H9 (cell line): ENCODE measurements at places on chromosomes 6 and 20. TPM values are rescaled to one million over a fixed set of nuclear protein-coding genes. Genes with fewer than 3 reads are reported as not detected.
A peak's percentile ranks its signal among the peaks of the same experiment; 100 is the strongest.

DNA sequence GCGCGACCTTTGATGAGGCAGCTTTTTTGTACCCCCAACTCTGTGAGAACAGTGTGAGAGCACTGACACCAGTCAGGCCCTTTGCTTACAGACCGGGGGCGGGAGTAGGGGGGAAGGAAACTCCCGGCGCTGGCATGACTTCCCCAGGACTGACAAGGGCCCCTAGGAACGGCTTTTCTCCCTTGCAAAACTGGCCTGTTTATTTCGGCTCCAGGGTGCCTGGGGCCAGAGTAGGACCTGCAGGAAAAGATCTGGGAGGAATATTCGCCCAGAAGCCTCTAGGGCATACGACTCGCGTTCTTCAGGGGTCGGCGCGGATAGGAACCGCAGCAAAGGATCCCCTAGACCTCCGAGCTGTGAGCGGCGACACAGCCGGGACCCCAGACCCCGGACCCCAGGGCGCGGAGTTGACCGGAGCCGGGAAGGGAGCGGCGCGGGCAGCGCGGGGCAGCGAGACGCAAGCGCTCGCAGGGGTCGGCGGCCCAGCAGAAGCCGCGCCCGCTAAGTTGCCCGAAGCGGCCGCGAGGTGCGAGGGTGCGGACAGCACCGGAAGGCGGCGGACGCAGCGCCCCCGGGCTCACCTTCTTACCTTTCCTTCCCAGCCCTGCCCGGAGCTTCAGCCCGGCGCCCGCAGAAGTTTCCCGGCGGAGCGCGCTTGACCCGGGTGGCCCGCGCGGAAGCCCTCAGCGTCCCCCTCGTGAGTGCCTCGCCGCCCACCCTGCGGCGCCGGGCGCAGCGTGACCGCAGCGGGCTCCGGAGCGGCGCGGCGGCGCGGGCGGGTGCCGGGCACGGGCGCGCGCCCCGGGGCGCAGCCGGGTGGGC lies at the start of gene POPDC3:
POPDC3 (minus strand) TSS at position 771 of the 822 bp plus-strand sequence. CDS start 18,105 bp downstream, outside the sequence.
- DNase-seq: peak; percentile 70

DNA sequence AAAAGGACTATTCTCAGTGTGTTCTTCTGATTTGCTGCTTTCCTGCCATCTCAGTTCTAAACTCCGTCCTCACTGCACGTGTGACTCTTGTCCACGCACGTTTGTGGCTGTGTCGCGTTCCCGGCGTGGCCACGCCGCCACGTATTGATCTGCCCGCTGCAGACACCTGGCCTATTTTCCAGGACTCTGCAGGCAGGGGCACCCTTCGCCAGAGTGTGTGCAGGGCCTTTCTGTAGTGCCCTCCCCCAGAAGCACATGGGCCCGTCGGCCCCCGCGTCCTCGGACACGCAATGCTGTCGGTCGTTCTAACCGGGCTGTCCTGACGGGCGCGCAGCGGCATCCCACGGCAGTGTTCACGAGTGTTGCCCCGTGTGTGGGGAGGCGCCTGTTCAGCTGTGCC lies 87.6 kb downstream of the YTHDF1 start:
- peak; percentile 22 for DNase-seq

- no peak for DNase-seq
Measured at GRCh38 chr20:25055711-25056495, 2.0 kb downstream of the ACSS1 start.

- DNase-seq: no peak
Measured at GRCh38 chr6:45375449-45375848, 2.3 kb downstream of the SUPT3H start.

DNA sequence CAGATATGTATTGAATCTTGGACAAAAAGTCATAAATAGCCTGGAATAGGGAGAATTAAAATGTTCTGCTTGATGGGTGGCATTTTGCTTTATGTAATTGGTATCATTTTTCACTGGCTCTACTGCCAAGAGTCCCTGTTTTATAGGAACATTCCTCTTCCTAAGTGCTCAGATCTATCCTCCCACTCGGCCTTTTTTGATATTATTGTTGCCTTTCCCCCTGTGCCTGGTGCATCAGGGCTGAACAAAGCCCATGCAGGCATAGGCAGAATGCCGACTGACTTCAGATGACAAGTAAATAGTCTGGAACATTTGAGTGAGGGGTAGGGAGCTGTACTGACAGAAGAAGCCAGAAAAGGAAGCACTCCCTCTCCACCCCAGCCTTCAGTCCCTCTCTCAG lies 127.0 kb downstream of the PKHD1 start:
- no peak for DNase-seq

DNA sequence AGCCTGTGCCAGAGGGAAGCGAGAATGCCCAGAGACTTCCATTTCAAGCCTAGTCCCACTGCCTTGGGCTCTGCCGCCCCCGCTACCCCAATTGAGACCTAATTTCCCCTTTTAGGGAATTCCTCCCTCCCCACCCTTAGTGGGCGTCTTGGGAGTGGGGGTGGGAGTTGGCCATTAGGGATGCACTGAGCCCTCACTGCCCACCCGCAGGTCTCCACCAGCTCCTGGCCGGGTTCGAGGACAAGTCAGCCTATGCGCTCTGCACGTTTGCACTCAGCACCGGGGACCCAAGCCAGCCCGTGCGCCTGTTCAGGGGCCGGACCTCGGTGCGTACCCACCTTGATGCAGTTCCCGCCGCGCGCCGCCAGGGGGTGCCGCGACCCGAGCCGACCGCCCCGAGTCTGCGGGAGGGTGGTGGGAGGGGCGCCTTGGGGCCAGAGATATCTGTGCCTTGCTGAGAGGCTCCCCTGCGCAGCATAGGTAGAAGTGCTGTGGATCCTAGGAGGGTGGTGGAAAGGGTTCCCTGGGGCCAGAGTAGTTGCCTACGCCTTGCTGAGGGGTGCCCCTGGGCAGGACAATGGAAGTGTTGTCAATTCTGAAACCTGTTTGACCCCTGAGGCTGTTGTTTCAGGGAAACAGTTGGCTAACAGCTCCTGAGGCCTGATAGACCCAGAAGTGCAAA lies 9.2 kb downstream of the ITPA start:
- DNase-seq: peak; percentile 88

GRCh38 chr6:139058029-139058428 lies 29.5 kb downstream of the ABRACL start:
- no peak for DNase-seq

GRCh38 chr20:17732907-17733521 lies 33.2 kb downstream of the BANF2 start:
- DNase-seq: no peak

DNA sequence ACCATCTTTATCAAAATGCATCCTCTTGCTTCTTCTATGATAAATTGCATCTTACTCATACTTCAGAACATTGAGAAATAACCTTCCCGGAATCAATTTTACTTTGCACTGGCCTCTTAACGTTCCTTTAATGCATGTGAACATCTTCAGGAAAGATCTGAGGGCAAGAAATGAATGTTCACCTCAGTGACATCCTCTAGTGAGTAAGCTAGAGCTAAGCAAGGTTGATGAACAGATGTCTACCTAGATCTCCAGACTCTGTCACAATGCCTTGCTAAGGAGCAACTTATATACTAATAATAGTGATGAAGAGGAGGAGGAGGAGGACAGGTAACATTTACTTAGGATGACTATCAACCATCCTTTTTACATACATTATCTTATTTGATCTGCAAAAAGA lies 16.8 kb upstream of the HINT3 start:
- DNase-seq: no peak

DNA sequence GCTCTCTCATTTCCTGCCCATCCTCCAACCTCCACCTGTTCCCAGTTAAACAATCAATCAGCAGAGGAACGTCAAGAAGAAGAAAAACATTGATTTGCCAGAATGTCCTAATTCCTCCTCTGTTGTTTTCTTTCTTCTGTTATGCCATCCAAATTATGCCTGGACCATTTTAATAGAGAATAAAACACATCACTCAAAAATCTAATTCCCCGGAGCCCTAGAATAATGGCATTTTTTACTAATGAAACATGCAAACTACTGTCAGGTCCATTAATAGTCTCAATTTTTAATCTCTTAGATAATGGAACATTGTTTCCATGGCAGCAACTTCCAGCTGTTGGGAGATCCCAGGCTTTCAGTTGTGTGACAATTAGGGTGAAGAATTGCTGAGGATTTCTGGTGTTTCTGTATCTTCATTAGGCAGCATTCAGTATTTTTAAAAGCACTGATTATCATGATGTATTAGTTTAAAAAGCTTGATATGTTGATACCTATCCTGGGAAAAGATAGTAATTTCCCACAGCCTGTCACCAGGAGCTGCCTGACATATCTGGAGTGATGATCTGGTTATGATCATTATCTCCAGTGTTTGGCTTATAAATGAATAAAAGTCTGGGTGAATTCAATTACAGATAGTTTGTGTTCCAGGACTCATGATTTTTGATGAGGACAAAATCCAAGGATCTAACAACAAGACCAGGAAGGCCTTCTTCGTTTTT lies 209.8 kb downstream of the TPBG start:
- no peak for DNase-seq

DNA sequence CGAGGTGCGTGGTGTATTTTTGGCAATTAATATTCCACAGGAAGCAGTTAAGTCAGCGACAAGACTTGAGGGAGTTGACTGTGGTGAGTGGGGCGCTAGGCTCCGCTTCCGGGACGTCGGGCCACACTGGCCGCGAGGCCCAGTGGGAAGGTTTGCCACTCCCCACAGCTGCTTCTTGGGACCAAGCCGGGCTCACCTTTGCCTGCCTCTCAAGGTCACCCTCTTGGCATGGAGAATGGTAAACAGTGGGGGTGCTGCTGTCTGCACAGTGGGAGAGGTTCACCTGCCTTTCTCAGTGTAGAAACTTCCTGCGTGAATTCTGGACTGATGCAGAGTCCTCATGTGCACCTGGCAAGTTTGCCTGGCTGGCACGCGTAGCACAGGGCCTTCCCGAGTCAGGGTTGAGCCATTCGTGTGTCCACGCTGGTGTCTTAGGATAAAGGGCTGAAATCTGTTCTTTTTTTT lies 6.4 kb downstream of the OSBPL2 start:
- no peak for DNase-seq

- no peak for DNase-seq
Measured at GRCh38 chr6:147023581-147023980, 180.6 kb upstream of the STXBP5 start.

Gene NMBR
- not detected in 2 replicates for total RNA-seq

Gene REM1
- total RNA-seq: not detected in 2 replicates

Gene GPSM3
- total RNA-seq: 11.8 and 12.0 TPM in 2 replicates
